ENCODE measurements at places on chromosomes 13 and 19.
A peak's percentile ranks its signal among the peaks of the same experiment; 100 is the strongest.

DNA sequence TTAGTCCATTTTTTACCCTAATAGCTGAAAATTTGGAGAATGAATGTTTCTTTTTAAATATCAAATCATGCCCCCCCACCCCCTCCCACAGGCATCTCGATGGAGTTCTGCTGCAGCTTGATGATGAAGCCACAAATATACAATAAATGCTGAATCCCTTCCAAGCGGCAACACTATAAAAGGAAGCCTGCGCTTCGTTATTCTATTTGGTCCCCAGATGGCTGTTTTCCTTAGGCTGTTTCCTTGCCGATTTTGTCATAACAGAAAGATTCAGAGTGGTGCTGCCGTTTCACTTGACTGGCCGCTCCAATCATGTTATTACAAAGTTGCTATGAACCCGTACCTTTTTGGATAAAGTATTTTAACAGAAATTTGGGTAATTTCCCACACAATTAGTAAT is 79.5 kb downstream of the MYO16 start:
- DNase-seq: no peak

DNA sequence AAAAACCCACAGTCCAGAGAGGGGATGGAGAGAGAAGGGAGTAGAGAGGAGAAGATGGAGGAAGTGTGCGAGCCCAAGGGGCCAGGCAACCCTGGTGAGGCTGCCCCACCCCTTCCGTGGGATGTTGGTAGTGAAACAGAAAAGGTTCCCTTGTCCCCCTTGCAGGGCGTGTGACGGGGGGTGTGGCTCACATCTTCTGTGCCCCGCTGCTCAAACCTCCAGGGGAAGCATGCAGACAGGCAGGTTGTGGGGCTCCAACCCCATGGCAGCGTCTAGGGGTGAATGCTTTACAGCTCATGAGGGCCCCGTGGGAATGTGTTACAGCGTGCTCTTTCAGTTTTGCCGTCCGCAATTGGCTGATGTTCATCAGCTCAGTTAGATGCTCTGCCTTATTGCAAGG is 14.7 kb upstream of the EVI5L start:
- no peak for DNase-seq

- no peak for DNase-seq
Measured at GRCh38 chr13:27005556-27005955, 166.1 kb downstream of the USP12 start.

DNA sequence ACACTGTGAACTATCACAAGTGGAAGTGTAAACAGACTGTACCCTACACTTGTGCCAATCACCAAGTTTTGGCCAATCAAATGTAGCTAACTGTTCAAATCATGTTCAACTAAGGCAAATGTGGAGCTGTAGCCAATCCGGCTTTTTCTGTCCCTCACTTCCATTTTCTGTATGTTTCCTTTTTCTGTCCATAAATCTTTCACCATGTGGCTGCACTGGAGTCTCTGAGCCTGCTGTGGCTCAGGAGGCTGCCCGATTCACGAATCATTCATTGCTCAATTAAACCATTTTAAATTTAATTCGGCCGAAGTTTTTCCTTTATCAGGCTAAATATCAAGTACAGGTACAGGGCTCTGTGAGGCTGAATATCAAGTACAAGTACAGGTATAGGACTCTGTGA is 216.5 kb downstream of the RFC3 start:
- DNase-seq: no peak

GRCh38 chr13:110560601-110561343 is 750 bp downstream of the RAB20 start:
- no peak for DNase-seq

DNA sequence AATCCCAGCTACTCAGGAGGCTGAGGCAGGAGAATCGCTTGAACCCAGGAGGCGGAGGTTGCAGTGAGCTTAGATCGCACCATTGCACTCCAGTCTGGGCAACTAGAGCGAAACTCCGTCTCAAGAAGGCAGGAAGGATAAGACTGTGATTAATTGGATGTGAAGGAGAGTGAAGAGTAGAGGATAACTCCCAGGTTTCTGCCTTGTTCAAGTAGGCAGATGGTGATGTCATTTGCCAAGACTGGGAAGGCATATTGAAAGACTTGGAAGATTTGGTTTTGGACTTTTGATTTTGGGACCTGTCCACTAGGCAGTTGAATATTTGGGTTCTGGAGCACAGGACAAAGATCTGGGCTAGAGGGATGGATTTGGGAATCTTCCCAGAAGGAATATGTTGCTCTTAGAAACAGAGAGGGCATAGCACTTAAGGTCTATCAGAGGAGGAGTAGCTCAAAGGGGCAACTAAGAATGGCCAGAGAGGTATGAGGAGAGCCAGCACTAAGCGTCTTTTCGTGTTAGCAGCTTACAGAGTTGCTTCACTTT is 20.0 kb downstream of the GARRE1 start:
- DNase-seq: no peak

- DNase-seq: no peak
Measured at GRCh38 chr19:14390548-14390947, 9.3 kb downstream of the ADGRE5 start.

DNA sequence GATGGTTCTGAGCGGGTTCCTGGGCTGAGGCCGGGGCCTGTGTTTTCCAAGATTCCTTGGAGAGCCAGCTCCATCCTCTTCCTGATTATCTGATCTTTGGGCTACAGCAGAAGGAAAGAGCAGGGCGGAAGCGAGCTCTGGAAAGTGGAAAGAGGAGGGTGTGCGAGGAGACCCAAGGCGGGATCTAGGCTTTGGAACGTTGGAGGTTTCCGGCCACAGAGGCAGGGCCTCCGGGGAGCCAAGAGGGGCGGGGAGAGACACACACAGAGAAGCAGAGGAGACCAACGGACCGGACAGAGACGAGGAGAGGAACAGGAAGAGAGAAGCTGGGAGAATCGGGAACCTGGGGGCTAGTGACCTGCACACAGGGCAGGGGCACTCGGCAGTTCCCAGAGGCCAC is at the start of gene CLEC11A:
TSS of gene CLEC11A (plus strand) at position 296 of the 400 bp plus-strand sequence. CDS start 162 bp downstream, outside the sequence.
- DNase-seq: no peak

- no peak for DNase-seq
Measured at GRCh38 chr19:11261971-11262839, at the start of gene DOCK6. DOCK6 (minus strand) TSS chr19:11262524; CDS start chr19:11262440, 84 bp downstream.

DNA sequence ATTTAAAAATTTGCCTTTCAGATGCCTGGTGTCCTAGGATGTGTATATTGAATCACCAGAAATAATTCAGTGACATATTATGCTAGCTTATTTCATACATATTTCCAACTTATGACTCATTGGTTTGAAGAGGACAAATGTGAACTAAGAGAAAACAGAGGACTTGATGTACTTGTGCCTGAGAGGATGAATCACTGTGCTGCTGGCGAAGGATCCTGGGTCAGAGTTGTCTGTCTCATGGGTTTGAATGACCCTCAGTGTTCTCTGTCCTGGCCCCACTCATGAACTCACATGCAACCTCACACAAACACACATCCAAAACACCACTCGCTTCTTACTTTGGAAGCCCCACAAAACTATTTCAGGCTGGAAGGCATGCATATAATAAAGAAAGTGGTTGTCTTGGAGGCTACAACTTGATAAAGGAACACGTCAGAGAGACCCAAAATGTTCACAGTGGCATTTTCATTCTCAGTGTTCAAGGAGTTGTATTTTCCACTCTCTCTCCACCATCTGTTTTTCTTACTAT is 129.0 kb upstream of the SPRY2 start:
- no peak for DNase-seq

GRCh38 chr19:2495651-2496316 is 19.9 kb downstream of the GADD45B start:
- DNase-seq: no peak

DNA sequence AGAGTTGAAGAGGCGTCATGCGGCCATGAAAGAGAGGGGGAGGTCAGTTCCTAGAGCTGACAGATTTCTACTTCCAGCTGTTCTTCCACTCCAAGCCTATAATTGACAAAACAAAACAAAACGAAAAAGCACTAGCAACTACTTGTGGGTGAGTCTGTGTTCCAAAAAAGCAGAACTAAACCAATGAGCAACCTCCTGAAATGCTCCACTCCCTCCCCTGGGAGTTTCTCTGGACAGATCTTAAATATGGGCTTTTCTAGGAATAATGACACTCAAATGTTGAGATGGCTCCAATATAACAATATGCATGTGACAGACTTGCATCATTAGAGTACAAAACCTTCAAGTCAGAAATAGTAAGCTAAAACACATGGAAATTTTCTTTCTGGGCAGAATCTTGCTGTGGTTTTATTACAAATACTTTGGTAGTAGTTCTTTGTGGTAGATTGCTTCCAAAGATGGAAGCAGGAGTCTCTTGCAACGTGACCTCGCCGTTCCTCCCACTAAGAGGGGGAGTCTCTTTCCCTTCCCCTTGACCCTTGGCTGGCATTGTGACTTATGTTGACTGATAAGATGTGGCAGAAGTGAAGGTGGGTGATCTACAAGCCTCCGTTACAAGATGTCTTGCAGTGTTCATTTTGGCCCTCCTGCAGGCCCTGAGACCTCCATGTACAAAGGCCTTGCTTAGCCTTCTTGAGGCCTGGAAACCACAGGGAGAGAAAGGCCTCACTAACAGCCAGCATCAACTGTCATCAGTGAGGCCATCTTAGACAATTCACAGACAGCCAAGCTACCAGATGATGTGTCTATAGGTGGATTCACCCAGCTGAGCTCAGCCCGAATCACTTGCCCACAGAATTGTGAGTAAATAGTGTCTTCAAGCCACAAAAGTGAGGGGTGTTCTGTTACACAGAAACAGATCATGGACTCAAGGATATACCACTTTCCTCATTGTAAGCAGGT is 173.1 kb upstream of the RFC3 start:
- peak; percentile 12 for DNase-seq

DNA sequence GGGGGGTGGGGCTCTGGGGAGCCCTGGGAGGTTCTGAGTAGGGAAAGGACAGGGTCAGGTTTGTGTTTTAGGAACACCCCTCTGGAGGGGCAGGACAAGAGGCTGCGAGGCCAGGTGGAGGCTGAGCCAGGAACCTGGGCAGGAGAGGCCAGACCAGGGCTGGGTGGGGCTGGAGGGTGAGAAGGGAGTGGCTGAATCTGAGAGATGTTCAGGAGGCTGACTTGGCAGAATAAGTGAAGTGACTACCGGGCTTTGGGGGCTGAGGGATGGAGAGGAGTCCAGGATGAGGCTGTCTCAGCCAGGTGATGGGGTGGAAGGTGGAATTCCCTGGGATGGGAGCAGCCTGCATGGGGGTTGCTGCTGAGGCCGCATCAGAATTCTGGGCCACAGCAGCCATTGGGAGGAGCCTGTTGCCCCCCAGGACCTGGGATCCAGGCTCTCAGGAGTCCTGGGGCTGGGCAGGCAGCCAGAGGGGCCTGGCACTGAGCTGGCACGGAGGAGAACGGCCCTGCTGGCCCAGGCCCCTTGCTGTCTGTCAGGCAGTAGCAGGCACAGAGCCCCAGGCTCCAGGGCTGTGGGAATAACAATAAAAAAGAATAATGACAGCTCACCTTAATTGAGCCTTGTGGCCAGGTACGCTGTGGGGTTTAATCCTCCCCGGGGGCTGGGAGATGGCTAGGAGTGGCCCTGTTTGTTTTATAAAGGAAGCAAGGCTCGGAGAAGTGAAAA is 3.3 kb downstream of the PPP5C start:
- DNase-seq: no peak

DNA sequence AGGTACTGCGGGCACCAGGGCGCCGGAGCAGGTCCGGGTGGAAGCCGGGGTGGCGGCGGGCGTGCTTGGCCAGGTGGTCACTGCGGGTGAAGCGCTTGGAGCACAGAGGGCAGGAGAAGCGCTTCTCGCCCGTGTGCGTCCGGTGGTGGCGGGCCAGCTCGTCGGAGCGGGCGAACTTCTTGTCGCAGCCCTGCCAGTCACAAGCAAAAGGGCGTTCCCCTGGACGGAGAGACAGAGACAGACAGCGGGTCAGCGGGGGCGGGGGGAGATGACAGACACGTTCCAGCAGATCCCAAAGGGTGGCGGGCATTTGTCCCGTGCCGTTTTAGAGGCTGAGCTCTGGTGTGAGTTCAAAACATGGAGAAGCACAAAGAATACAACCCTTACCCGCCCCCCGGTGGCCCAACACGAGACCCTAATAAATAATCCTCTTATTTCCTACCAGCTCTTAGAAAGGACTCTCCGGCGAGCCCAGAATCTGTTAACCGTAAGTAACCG is 6.3 kb upstream of the REXO1 start:
- DNase-seq: no peak

DNA sequence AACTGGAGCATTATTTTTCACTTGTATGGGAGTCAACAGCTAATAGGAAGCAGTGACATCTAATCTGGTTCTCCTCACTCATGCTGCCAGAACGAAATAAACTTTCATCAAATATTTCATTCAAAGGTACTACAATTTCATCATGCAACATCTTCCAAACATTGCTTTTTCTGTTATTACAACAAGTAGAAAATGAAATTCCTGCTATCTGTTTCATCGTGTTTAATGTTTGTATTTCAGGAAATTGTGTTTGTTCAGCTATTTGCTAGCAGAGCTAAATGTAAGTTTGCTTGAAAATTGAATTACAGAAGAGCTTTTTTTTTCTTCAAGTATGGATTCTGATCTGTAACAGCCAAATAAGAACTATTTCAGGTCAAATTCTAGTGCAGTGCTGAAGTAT is 90.1 kb downstream of the SLITRK6 start:
- no peak for DNase-seq

DNA sequence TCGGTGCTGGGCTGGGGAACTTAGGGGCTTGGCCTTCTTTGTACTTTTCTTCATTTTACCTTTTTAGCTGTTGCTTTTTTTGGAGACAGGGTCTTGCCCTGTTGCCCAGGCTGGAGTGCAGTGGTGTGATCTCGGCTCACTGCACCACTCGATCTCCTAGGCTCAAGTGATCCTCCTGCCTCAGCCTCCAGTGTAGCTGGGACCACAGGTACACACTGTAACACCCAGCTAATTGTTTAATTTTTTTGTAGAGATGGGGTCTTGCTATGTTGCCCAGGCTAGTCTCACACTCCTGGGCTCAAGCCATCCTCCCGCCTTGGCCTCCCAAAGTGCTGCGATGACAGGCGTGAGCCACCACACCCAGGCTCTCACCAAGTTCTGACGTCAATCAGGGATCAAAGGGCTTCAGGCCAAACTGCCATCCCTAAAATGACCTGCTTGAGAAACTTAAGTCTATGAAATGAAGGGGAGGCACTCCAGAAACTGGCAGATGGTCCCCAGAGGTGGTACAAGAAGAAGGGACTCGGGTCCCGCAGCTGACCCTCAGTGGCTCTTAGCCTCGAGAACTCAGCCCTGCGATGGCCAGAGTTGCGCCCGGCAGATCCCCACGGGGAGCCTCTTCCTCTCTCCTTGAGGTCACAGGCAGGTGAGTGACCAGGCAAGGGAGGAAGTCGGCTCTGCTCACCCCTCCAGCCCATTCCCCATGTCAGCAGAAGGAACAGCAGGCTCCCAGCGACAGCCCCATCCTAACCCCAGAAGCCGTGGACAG is 61.7 kb downstream of the GNG7 start:
- no peak for DNase-seq

DNA sequence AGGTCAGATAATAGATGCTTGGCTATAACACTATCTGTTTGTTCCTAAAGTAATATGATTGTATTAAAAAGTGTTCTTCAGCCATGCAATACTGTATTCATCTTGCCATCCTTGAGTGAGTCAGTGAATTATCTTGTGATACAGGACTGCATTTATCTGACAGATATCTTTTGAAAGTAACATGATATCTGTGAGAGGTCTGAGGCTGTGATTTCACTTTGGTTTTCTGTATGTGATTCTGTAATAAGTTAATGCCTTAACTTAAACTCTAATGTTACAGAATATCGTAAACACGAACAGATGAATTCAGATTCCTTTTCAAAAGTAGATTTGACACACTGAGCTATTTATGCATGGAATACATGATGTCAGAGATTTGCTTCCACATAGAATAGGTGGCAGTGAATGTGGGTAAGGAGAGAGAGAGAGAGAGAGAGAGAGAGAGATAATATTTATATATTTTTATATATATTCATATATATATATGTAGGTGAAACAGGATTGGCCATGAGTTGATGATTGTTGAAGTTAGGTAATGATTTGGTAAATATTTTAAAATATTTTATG is 97.9 kb upstream of the RNF113B start:
- no peak for DNase-seq
